ENCODE measurements at places on chromosomes 6 and 20. TPM values are rescaled to one million over a fixed set of nuclear protein-coding genes. Genes with fewer than 3 reads are reported as not detected.

Gene TREML1
- not detected for total RNA-seq

Gene ALDH5A1
- total RNA-seq: 16.2 TPM

Gene RNF144B
- 20.0 TPM for total RNA-seq

Gene HLA-DQB2
- 4.1 TPM for total RNA-seq

Gene RAET1L
- not detected for total RNA-seq

Gene BMP2
- total RNA-seq: 6.1 TPM

Gene SLC29A1
- 130 TPM for total RNA-seq

Gene SLC2A10
- 7.7 TPM for total RNA-seq

Gene MYBL2
- total RNA-seq: 2.3 TPM

Gene GSTA1
- not detected for total RNA-seq

Gene SGK1
- total RNA-seq: 42.3 TPM

Gene OTOR
- not detected for total RNA-seq

Gene RSPH9
- 0.21 TPM for total RNA-seq

Gene ECI2
- total RNA-seq: 82.9 TPM

Gene HSPA12B
- 15.7 TPM for total RNA-seq

Gene NNAT
- 2.8 TPM for total RNA-seq

Gene DNMT3B
- total RNA-seq: 0.44 TPM

Gene SLC25A27
- total RNA-seq: 7.8 TPM

Gene RBBP8NL
- total RNA-seq: not detected

Gene UBE2C
- 1.6 TPM for total RNA-seq

Gene IBTK
- 22.3 TPM for total RNA-seq

Gene PGBD1
- total RNA-seq: 2.7 TPM

Gene BFSP1
- 0.41 TPM for total RNA-seq

Gene LY6G6C
- not detected for total RNA-seq

Gene KIF25
- 0.34 TPM for total RNA-seq

Gene LY6G5B
- 8.8 TPM for total RNA-seq

Gene PBOV1
- total RNA-seq: not detected

Gene ECT2L
- 0.62 TPM for total RNA-seq

Gene CTCFL
- not detected for total RNA-seq

Gene CDSN
- not detected for total RNA-seq

Gene RNASET2
- 27.9 TPM for total RNA-seq

Gene TSPO2
- not detected for total RNA-seq

Gene SLC22A2
- not detected for total RNA-seq

Gene CAGE1
- not detected for total RNA-seq

Measured in left cardiac atrium (tissue), 4 donors.